ENCODE measurements at places on chromosomes 5 and 9. TPM values are rescaled to one million over a fixed set of nuclear protein-coding genes. Genes with fewer than 3 reads are reported as not detected.

TMOD1 gene
- 0.52 TPM for total RNA-seq

IL13 gene
- not detected for total RNA-seq

LCN10 gene
- total RNA-seq = 0.76 TPM

GABRA1 gene
- 1.4 TPM for total RNA-seq

ACTBL2 gene
- not detected for total RNA-seq

GRXCR2 gene
- total RNA-seq = not detected

PCDHB12 gene
- total RNA-seq = not detected

LCN9 gene
- 0.44 TPM for total RNA-seq

RHOBTB3 gene
- total RNA-seq = 23.0 TPM

PCAT7 gene
- 1.3 TPM for total RNA-seq

ANAPC2 gene
- total RNA-seq = 37.0 TPM

GRCh38 chr9:1005043-1005667, 28.7 kb downstream of the DMRT3 start:
- peak; percentile 57 for DNase-seq

DNA sequence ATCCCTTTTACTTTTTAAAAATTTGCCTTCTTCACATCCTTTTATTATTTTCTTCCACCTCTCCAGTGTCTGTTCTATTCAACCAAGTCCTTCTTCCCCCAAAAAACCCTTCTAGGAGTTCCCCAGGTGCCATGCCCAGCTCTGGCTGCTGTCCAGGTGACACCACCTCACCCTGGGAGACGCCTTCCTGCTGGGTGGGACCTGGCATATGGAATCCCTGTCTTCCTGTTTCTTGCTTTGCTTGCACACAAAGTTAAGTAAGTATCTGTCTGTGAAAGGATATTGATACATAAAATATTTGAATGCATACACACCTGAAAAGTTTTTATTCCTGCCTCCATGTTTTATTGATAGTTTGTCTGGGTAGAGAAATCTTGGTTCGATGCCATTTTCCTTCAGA, 23.1 kb upstream of the MED10 start:
- DNase-seq = no peak

GRCh38 chr5:2914981-2915484, 163.6 kb upstream of the IRX2 start:
- peak; percentile 78 for DNase-seq

DNA sequence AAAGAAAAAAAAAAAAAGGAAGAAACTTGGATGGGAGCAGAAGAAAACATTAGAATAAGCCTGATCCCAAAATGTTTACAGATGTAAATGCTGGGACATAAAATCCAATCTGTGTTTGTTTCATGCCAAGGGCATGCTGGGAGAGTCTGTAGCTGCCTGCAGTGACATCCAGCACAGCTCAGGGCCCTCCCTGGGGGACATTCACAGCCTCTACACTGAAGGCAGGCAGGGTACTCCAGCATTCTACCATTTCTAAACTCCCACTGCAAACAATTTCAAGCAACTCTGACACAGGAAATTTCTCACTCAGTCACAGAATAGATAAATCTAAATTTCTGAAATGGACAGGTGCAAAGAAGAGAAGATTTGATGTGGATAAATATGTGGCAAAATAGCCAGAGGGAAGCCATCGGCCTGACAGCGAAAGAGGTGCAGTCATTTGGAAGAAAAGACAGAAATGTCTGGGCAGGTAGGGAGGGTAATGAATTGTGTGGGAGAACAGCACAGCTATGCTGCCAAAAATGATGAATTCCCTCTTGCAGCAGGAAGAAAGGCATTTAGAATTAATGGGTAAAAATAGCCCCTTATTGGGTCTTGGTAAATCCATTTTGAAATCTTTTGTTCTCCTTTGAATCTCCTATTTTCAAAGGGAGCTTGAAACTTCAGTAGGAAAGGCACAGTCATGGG, 199.4 kb downstream of the MED10 start:
- DNase-seq = no peak

- DNase-seq = peak; percentile 39
Observed at GRCh38 chr5:116652196-116652729, 77.6 kb upstream of the SEMA6A start.

DNA sequence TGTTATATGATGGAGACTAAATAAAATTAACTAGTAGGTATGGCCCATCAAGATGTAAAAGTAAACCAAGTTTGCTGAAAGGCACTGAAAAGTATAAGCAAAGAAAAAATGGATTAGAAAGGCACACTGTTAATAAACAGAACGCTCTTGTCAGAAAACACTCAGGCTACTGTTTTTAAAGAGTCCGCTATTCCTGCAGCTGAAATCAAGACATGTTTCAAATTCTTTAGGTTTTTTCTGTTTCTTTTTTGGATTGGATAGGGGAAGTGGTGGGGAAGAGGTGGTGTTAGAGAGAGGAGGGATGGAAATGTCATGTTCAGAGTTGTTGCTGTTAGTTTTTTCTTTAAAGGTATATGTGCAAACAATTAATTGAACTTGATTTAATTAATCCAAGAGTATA, 17.5 kb downstream of the OSTF1 start:
- DNase-seq = no peak

DNA sequence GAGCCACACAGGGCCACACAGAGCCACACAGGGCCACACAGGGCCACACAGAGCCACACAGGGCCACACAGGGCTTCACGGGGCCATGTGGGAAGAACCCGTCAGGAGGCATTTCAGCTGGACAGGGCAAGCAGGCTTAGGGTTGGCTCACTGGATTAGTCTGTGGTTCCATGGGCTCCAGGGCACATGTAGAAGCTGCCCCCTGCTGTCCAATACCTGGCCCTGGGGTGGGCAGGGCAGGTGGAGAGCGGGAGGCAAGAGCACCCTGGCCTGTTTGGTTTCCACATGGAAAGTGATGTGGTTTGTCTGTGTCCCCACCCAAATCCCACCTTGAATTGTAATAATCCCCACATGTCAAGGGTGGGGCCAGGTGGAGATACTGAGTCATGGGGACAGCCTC, 16.4 kb upstream of the LPCAT1 start:
- DNase-seq = no peak

DNA sequence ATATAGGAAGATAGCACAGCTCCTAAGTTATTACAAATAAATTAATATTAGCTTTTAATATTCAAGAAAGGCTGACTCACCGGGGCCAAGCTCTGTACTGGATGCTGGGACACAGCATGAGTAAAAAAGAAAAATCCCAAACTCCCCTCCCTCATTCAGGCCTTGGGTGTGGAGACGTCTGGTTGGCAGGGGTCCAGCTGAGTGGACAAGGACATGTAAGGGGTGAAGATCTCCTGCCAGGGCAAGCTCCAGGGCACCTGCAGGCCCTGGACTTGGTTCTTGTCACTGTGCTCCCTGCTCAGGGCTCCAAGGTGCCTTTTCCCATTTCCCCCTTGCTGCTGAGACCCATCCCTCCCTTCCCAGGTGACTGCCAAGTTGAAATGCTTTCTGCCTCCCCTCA, 388.5 kb downstream of the ENC1 start:
- no peak for DNase-seq

DNA sequence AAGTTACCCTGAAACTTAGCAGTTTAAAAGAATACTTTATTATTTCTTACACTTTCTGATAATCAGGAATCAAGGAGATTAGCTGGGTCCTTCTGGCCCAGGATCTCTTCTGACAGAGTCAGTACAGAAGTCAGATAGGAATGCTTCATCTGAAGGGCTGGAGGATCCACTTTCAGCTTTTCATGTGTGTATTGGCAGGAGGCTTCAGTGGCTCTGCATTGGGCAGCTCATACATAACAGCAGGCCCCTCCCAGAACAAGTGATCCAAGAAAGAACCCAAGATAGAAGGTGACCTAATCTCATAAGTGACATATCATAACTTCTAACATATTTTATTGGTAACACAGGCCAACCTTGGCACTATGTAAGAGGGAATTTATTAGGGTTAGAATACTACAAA, 258.4 kb downstream of the HCN1 start:
- no peak for DNase-seq

GRCh38 chr9:21810388-21810787, 8.0 kb downstream of the MTAP start:
- no peak for DNase-seq

DNA sequence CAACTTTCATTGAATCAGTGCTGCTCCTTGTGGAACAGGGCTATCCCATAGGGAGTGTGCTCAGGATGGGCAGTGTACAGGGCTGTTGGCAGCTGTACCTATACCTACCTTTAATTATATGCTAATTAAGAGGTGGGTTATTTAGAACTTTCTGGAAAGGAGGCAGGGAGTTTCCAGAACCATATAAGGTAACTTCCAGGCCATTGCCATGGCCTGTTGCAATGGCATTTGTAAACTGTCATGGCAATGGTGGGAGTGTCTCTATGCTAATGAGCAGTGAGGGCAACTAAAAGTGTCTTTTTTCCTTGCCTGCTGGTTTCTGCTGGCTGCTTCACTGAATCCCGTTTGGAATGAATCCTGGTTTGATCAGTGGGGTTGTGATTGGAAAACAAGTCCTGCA, 2.3 kb upstream of the ARHGAP26 start:
- no peak for DNase-seq

- no peak for DNase-seq
Observed at GRCh38 chr9:87178302-87178701, 231.0 kb upstream of the GAS1 start.

DNA sequence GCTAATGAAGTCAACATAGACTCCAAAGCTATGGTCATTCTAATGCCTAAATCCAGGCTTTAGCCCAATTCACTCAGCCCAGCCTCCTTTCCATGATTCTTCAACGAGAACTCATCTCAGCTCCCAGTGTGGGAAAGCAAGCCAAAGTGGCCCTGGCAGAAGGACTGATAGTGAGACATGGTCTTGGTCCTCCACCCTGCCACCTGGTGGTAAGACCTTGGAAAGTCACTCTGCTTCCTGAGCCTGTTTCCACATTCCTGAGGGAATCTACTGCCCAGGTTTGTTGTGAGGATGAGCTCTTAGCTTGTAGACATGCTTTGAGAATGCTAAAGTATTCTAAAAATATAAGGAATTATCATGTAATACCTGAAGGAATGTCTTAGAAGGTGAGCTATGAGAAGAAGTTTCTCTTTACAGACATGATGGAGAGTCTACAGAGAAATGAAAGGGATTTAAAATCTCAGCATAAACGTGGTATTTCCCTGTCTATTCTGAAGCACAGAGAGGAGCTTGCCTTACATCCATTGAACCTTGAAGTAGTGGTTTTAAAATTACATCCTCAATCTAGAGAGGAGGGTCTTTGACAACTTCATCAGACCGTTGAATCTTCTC, 173.5 kb downstream of the TRIM32 start:
- peak; percentile 83 for DNase-seq

GRCh38 chr5:173283318-173284288, 44.6 kb downstream of the STC2 start:
- peak; percentile 95 for DNase-seq

- peak; percentile 56 for DNase-seq
Observed at GRCh38 chr5:154179846-154180710, 10.5 kb upstream of the GALNT10 start.

DNA sequence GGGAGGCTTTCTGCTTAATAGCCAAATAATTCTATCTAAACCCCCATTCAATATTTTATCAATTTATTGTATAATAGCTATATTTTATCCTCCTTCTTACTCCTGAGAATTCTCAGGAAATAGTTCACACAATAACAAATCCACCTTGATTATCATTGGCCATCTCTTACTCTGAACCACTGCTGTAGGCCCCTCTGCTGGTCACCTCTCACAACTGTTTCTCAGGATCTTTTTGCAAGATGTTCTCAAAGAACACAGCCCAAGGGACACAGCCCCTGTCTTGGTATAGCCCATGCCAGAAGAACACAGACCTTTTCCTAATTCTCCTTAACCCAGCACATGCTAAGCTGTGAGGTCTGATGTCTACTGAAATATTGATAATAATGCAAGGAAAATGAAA, 74.9 kb upstream of the HTR4 start:
- no peak for DNase-seq

DNA sequence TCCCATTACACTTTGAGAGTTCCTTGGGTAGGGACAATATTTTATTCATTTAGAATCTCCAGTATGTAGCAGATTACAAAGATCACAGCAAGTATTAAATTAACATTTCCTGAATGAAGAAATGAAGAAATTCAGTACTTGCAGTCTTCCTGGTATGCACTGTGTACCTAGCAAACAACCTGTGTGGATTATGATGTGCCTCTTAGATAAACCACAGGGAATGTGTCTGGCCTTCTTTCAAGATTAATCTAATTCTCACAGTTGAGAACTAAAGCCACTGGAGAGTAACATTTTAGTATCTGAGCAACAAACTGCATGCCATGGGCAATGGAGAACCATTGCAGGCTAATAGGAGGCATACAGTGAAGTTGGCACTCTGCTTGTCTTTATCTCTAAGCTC, 199.4 kb downstream of the AP3B1 start:
- no peak for DNase-seq
